ENCODE measurements at places on chromosomes 3 and 15.

DNA sequence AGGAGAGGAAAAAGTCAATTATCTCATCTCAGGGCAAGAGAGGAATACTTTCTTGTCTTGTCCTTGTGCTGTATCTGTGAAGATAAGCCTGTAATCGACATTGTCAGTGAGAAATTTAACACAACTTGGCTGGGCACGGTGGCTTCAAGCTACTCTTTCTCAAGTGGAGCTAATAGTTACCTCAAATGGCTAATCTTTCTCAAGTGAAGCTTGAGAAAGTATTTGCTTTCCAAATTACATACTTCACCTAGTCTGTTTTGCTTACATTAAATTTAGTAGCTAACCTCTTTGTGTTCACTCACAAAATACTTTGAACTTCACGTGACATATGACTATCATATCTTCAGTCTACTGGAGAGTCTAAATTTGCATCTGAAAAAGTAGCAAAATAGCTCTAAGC lies 48.3 kb upstream of the B3GALNT1 start:
- DNase-seq, result no peak

DNA sequence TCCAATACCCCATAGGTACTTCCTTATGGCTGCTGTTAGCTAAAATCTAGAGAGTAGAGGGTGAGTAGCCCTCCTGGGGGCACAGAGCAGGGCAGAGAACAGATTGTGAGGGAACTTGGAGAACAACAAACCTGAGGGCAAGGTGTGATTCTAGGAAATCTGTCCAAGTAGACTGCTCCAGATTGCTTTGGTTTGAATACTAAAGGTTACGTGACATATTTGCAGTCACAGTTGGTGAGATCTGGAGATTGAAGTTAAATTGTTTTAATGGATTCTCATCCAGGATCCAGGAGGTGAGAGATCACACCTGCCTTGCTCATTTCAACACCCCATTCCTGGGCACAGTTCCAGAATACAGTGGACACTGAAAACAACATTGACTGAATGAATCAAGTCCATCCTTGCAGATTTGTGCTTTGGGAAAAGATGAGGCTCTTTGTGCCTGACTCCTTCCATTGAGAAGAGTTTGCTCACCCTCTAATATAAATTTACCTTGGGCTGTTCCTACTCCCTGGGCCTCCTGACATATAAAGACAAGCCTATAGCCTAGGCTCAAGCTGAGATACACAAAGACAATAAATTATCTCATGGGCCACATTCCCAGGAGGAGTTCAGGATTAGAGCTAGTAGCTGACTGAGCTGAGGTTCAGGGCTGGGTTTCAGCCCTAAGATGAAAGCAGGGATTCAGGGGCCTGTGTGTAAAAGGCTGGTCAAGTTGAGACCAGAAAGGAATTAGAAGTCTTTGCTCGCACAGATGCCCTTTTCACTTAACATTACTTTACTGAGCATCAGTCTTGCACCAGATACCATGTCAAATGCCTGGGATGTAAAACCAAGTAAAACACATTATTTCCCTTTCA lies 400.9 kb upstream of the MCTP2 start:
- DNase-seq, result no peak

DNA sequence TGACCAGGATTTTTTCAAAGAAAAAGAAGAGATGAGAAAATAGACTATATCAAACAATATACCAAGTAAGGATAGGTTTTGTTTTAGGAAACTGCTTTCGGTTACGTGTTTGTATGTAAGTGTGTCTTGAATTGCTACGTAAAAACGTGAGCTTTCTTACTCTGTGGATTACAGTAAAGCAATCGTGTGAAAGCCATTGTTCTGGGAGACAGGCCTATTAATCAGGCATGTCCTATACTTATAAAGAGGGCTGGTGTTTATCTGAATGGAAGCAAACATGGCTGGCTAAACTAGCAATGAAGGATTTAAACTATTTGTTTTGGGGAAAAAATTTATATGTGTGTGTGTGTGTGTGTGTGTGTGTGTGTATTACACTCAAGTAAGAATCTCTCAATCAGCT lies 2.6 kb downstream of the EHHADH start:
- DNase-seq, result no peak

DNA sequence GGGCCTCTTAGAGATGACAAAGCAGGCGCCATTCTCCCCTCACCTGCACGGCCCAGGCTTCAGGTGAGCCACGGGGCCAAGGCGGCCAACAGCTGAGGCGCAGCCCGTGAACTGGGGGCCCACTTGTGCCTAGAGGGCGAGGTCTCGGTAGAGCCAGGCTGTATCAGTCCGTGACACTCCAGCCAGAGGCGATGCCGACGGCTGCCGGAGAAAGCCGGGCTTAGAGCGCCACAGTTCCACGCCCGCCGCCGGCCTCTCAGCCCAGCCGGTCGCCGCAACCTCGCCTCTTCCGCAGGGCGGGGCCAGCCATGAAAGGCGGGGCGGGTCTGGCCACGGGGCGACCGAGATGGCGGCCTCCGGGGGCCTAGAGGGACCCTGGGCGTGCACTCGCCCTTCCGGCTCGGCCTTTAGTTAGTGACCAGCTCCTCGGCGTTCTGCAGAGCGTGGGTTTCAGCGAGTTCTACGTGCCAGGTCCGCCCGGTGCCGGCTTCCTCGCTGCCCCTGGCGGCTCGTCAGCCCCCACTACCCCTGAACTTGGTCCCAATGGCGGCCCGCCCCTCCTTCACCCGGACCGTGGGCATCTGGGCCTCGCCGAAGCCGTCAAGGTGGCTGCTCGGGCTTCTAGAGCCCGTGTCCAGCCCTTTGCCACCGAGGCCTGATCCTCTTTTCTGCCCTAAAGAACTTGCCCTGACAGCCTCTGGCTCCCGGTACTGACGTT lies at the start of gene ZNF621:
Gene ZNF621 (plus strand): TSS at position 393 of the 718 bp plus-strand sequence. CDS start 881 bp downstream, outside the sequence.
- peak; percentile 82 for DNase-seq

DNA sequence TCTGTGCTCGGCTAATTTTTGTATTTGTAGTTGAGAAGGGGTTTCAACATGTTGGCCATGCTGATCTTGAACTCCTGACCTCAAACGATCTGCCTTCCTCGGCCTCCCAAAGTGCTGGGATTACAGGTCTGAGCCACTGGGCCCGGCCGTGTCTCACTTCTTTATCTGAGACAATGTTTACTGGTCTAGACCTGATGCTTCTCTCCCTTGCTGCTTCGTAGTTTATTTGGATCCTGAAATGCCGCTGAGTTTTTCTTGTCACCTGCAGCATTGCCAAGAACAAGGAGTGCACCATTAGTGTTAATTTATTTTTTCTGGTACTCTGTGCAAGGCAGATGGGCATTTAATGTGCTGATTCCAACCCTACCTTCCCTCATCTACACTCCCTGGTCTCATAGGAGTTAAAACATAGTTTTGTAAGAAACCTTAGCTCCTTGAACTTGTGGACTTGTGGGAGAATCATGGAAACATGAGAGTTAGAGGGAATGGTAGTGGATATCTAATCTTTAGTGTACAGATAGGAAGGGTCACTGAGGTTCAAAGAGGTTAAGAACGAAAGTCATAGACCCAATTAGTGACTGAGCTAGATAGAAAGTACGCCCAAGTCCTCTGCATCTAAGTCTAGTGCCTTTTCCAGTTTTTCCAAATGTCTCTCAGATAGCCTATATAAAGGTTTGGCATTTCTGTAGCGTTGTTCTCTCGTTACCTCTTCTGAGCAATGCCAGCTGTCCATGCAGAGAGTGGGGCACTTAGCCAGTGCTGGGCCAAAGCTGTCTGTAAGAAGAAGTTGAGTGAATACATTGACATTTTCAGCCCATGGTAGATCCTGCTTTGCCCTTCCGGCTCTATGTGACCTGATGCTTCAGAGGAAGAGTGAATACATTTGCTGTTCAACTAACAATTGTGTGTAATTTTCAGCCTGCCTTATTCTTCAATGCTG lies 244.1 kb downstream of the LPP start:
- peak; percentile 39 for DNase-seq

DNA sequence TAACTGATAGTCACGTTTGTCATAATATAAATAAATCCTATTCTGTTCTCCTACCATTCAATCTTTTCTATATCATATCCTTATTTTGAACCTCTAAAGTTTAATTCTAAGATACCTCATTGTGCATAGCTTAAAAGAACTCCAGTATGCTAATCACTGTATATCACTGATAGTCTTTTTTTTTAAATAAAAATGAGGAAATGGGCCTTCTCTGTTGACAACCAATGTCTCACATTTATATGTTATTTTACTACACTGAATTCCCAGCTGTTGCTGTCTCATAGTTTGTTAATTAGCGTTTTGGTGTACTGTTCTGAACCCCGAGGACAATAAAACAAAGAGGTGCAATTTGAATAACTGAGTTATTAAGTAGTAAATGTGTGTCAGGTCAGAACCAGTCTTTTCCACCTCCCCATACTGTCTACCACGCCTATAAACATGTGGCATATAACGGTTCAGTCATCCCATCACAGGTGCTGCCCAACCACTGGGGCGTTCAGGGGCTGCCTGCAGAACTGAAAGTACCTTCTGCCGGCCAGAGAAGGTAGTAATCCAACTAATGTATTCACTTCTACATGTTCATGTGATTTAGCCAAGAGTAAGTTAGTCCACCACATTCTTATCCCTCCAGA lies 14.9 kb downstream of the CBLB start:
- DNase-seq, result no peak

DNA sequence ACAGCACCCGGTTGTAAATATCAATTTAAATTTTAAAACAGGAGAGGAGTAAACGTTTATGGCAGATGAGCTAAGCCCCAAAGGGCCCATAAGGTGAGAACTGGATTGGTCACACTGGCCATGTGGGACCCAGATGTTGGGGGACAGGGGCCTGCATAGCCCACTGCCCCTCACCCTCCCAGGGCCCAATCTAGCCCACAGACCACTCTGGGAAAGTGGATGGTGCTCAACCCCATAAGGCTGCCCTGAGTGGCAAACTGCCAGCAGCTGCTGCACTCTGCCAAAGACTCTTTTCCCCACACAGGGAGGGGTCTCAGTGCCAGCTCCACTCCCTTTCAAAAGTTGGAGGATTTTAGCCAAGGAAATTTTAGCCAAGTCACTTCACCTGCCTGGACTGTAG lies 42.5 kb downstream of the CCDC12 start:
- DNase-seq, result no peak

DNA sequence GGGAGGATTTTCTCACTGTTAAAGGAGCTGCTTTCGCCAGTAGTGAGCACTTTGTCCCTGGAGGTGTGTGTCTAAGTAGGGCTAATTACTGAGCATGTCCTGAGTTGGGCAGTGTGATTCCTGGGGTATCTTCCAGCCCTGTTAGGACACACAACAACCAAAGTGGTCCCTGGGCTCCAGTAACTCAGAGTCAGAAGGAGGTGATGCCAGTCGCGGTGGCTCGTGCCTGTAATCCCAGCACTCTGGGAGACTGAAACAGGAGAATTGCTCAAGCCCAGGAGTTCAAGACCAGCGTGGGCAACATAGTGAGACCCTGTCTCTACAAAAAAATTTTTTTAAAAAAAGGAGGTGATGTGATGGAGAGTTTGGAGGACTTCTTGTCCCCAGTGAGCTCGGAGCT lies 37.5 kb downstream of the PML start:
- DNase-seq, result no peak

GRCh38 chr3:184346480-184347190 lies 9.2 kb downstream of the FAM131A start:
- peak; percentile 67 for DNase-seq

DNA sequence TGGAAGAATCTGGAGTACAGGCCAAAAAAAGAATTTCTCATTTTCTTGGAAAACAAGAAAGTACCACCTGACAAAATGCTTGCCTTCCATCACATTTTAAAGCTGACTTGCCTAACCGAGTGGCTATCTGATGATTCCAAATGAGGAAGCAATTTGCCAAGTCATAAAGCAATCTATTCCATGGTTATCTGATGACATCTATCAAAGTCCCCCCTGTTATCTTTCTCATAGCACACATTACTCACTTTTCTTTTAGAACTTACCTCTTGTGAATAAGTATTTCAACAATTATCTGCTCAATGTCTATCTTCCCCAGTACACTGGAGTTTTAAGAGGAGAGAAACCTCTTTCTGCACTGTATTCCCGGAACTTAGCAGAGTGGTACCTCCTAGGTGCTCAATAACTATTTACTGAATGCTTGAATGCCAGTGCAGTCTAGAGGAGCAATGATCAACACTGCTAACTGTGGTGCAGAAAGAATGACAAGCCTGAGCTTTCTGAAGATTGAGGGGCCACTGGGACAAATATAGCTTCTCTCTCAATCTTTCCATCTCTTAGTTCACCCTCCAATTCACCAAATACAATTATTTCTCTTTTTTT lies 186.3 kb upstream of the ATP11B start:
- no peak for DNase-seq

DNA sequence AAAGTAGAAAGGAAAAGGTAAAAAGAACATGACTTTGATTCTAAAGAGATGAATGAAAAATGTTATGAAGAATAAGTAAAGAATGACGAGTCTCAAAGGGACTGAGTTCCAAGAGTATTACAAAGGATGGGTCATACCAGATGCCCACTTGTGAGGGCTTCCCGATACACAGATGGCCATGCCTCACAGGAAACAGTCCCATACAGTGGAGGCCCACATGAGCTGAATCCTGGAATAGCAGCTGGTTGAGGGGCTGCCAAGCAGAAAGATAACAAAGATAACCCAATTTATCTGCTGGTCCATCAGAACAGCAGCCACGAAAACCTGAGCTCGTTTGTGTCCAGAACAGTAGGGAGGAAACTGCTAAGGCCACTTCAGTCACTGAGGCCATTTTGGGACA lies 3.7 kb downstream of the SSR3 start:
- no peak for DNase-seq

DNA sequence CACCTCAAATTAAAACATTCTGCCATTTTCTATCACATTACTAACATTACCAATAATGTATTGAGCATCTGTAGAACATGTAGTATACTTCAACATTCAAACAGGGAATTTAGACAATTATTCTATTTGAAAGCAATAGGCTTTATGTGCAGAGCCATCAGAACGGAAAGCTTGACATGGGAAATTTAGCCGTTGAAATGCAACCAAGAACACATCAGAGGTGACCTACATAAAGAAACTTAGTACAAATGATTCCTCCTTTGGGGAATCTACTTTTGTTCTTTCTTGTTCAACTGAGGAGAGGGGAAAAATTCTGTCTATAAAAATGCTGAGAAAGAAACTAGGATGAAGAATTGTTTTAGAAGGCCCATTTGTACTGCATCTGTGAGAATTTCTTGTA lies 38.6 kb upstream of the RBMS3 start:
- no peak for DNase-seq

GRCh38 chr15:65215496-65215895 lies 4.2 kb upstream of the CILP start:
- DNase-seq, result no peak

DNA sequence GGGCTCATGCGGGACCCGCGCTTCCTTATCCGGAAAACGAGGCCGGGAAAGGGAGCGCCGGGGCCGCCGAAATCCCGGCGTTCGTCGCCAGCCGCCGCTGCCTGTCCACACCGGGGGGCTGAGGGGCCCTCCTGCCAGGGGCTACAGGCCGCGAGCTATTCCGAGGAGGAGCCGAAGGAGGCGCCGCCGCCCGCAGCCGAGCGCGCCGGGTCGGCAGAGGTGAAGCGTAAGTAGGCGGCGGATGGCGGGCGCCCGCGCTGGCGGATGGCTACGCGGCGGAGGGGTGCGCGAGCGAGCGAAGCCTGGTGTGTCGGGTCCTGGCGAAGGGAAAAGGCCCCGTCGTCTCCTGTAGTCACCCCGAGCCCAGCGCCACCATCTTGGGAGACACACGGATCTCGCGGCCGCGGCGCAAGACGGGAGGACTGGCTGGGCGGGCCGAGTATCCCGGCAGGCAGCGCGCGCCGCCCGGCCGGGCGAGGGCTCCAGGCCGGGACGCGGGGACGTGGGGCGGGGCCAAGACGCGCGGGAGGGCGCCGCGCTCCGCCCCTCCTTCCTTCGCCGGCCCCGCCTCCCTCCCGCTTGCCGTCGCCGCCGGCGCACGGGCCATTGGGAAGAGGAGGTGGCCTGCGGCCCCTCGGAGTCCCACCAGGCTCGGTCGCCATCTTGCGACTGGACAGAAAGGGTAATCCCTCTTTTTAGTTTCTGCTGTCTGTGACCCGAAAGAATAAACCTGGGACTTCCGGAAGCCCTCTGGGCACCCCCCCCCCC lies at the start of gene UBE3A:
Gene UBE3A (minus strand): TSS at position 424 of the 768 bp plus-strand sequence. CDS start 29,917 bp downstream, outside the sequence.
- peak; percentile 94 for DNase-seq

Measured in posterior cingulate gyrus (tissue), 11 donors.